NCI-H1417 treated with DMSO at 0.1 percent for 48 hours (cell line): ENCODE measurements at places on chromosomes 3 and 15.

DNA sequence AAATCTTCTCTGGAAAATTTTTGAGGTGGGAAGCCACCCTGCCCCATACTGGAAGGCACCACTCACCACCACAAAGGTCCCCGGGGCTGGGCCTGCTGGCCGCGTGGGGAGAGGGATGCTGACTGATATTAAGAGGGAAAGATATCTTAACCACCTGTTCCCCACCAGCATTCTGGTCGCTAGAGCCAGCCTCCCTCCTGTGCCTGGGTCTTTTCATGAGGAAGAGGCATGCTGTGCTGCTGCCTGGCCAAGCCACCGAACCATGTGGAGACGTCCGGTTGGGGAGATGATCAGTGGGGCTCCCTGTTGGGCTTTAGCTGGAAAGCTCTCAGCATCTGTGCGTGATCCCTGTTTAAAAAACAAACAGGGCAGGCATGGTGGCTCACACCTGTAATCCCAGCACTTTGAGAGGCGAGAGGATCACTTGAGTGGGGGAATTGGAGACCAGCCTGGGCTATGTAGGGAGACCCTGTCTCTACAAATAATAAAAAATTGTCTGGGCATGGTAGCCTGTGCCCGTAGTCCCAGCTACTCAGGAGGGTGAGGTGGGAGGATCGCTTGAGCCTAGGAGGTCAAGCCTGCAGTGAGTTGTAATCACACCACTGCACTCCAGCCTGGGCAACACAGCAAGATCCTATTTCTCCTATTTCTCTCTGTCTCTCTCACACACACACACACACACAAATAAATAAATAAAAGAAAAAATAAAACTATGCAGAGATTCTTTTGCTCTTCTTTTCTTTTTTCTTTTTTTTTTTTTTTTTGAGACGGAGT is 1.0 kb downstream of the KLHL18 start:
- DNase-seq, result no peak

GRCh38 chr3:27467545-27467944 is 16.6 kb downstream of the SLC4A7 start:
- DNase-seq, result no peak

GRCh38 chr3:179473565-179473964 is 22.3 kb upstream of the GNB4 start:
- DNase-seq, result no peak

GRCh38 chr3:122392868-122393844 is 9.2 kb downstream of the FAM162A start:
- DNase-seq, result no peak

GRCh38 chr3:184423561-184423960 is 43.7 kb downstream of the CHRD start:
- no peak for DNase-seq
